ENCODE measurements at places on chromosomes 1 and 21.

DNA sequence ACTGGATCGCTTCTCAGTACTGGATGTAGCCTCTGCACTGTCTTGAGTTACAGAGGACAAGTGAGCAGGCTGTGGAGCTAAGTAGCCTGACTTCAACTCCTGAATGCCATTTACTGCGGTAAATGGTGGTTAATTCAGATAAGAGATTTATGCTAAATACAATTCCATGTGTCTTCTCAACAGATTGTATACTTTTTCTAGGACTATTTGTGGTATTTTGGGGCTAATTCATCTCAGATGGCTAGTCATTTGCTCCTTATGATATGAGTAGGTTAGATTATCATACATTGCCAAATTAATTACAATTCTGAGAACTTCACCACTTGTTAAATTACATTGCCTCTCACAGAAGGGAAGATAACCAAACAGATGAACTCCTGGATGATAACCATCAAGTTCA lies 90.5 kb downstream of the NTNG1 start:
- no peak for DNase-seq

DNA sequence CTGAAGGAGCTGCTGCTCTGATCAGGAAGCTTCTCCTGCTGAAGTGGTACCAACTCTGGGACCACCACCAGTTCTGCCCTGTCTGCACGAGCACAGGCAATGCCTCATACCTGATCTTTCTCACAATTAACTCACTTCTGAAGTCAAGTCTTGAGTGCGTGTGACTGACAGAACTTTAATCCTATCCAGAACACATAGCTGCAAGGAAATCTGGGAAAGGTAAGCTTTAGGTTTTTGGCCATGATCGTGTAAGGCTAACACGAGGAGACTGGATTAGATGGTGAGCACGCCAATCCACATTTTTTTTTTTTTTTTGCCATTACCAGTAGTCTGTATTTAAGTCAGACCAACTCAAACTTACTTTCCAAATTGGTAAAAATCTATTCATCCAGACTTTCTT lies 101.3 kb downstream of the GIPC2 start:
- DNase-seq, result no peak

DNA sequence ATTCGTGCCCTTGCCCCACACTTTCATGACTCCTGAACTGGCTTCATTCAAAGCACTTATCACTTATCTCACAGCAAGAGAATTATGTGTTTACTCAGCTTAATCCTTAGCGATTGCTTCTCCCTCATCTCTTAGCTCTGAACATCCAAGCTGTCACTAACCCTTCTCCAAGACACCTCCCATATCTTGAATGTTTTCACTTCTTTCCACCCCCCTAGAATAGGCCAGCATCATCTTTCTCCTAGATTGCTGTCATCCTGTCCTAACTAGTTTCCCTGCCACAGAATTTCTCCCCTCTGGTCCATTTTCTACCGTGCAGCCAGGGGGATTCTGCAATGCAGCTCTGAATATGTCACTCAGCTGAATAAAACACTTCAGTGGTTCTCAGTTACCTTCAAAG lies 68.6 kb upstream of the SPATA6 start:
- DNase-seq, result no peak

DNA sequence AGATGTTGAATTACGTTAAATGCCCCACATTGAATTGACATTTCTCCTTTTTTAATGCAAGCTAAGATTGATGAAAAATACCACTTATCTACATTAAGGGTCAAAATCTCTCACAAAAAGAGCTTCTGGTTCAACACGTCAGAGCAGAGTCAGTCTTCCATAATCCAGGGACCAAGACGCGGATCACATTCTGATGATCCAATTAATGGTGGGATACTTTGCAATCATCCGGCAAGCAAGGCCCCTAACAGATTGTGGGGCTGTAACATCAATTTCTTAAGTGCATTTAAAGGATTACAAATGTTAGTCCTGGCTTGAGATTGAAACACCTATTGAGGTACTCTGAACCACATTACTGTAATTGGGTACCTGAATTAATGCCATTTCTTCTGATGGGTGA lies 120.2 kb upstream of the ESRRG start:
- no peak for DNase-seq

DNA sequence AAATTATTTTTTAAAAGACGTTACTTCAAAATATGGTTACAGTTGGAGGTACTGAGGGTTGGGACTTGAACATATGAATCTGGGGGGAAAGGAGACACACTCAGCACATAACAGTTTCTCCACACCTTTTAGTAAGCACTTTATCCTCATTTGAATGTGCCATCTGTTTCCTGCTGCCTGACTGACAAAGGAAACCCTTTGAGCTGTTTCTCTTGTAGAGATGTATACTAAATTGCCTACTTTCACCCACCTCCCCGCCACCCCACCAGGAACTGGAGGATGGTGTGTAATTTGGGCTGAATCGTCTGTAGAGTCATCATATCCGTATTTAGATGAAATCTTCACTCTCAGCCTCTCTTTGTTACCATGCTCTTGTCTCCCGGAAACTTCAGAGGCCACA lies 108.1 kb downstream of the KAZN start:
- DNase-seq, result no peak

- no peak for DNase-seq
Measured at GRCh38 chr1:61093525-61094137, 11.3 kb downstream of the NFIA start.

GRCh38 chr1:151618470-151618869 lies 6.6 kb downstream of the SNX27 start:
- DNase-seq, result no peak

GRCh38 chr1:8524627-8525157 lies 206.8 kb downstream of the SLC45A1 start:
- peak; percentile 38 for DNase-seq

- no peak for DNase-seq
Measured at GRCh38 chr1:107572674-107573211, 392.2 kb downstream of the VAV3 start.

- peak; percentile 91 for DNase-seq
Measured at GRCh38 chr1:40315239-40315794, 1.8 kb downstream of the COL9A2 start.

- no peak for DNase-seq
Measured at GRCh38 chr1:232687728-232688127, 57.8 kb upstream of the SIPA1L2 start.
